CD4-positive, alpha-beta T cell treated with Interleukin-15 for 4 hours (primary cell): ENCODE measurements at places on chromosomes 1 and 21.
A peak's percentile ranks its signal among the peaks of the same experiment; 100 is the strongest.

DNA sequence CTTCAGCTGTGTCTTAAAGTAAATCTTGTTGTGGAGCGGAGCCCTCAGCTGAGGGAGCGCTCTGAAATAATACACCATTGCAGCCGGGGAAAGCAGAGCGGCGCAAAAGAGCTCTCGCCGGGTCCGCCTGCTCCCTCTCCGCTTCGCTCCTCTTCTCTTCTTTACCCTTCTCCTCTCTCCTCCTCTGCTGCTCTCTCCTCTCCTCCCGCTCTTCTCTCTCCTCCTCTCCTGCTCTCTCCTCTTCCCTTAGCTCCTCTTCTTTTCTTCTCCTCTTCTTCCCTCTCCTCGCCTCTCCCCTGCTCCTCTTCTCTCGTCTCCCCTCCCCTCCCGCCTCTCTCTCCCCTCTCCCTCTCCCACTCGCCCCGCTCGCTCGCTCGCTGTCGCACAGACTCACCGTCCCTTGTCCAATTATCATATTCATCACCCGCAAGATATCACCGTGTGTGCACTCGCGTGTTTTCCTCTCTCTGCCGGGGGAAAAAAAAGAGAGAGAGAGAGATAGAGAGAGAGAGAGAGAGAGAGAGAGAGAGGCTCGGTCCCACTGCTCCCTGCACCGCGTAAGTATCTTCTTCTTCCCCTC, at the start of gene PROX1:
Gene PROX1, plus strand, starts transcription at position 47 of the 580 bp plus-strand sequence. CDS start 8,563 bp downstream, outside the sequence.
- no peak for DNase-seq

DNA sequence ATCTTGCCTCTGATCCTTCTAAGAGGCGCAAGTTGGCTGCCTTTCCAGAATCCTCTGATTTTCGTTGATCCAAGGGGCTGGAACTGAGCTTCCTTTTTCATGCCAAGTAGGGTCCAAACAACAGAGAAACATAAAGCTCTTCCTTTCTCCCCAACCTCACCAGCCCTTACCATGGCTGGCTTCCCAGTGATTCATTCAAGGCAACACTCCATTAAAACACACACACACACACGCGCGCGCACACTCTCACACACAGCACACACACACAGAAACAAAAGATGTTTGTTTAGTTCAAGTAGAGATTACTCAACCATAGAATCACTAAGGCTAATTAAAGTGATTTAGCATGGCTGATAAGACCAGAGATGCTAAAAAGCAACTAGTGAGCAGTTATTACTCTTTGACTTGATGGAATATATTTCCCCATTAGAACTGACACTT, 13.0 kb upstream of the GUCA2A start:
- DNase-seq = no peak

- DNase-seq = no peak
Measured at GRCh38 chr1:171635661-171636060, 13.6 kb downstream of the MYOCOS start.

DNA sequence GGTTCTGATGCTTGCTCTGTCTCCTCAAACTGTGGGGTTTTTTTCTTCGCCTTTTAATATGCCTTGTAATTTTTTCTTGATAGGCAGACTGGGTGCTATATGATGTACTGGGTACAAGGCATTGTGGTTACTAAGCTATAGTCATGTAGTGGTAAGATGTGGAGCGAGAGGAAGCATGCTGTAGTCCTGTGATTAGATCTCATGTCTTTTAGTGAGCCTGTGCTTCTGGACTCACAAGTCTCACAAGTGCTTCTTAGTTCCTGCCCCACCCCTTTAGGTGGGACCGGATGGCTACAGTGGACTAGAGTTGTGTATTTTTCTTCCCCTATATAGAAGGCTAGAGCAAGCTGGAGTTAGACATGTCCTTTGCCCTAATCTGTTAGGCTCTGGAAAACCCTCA, 178.7 kb downstream of the DNM3 start:
- no peak for DNase-seq

- DNase-seq = no peak
Measured at GRCh38 chr1:172885411-172885810, 165.3 kb downstream of the TNFSF18 start.

GRCh38 chr1:240650877-240651276, 38.9 kb upstream of the GREM2 start:
- DNase-seq = no peak

GRCh38 chr1:203340112-203340790, 10.7 kb downstream of the FMOD start:
- DNase-seq = peak; percentile 75

GRCh38 chr1:109919303-109919702, 8.7 kb downstream of the CSF1 start:
- no peak for DNase-seq

GRCh38 chr1:161153176-161153575, 602 bp upstream of the UFC1 start:
- no peak for DNase-seq

- peak; percentile 7 for DNase-seq
Measured at GRCh38 chr1:10525208-10525607, 50.5 kb downstream of the PEX14 start.

GRCh38 chr1:61368876-61369275, 286.5 kb downstream of the NFIA start:
- no peak for DNase-seq

- no peak for DNase-seq
Measured at GRCh38 chr21:40997831-40998230, 150.9 kb upstream of the DSCAM start.
